ENCODE measurements at places on chromosomes 7 and 10. TPM values are rescaled to one million over a fixed set of nuclear protein-coding genes. Genes with fewer than 3 reads are reported as not detected.

CYP3A7 gene
- 0.36 TPM for total RNA-seq

MYL10 gene
- total RNA-seq: not detected

PRRT4 gene
- total RNA-seq: 8.0 TPM

GIMAP2 gene
- total RNA-seq: 2.4 TPM

CPA5 gene
- 0.16 TPM for total RNA-seq

- no peak for ATAC-seq
Measured at GRCh38 chr10:86969421-86970041, 1.2 kb downstream of the ADIRF start.

DNA sequence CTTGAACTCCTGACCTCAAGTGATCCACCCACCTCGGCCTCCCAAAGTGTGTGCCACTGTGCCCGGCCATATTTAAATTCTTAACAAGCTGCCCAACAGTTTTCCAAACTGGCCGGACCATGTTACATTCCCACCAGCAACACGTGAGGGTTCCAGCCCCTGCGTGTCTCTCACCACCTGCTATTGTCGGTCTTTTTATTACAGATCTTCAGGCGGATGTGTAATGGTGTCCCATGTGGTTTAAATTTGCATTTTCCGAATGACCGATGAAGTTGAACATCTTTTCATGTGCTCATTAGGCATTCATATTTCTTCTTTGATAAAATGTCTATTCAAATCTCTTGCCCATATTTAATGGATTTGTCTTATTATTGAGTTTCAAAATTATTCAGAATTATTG lies 11.5 kb downstream of the ELFN1 start:
- ATAC-seq: no peak

- ATAC-seq: no peak
Measured at GRCh38 chr10:86255405-86256251, 111.0 kb downstream of the GRID1 start.

DNA sequence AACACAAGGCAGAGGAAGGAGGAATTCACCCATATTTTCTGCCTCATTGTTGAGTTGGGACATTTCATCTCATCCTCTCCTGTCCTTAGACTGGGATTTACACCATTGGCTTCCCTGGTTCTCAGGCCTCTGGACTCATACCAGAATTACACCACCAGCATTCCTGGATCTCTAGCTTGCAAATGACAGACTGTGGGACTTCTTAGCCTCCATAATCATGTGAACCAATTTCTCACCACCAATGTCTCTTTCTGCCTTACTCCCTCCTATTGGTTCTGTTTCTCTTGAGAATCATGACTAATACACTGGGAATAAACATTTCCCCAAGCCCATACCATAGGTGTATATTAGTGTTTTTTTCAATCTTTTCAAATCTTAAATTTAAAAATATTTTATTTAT lies 2.9 kb upstream of the ZNF33A start:
- no peak for ATAC-seq

DNA sequence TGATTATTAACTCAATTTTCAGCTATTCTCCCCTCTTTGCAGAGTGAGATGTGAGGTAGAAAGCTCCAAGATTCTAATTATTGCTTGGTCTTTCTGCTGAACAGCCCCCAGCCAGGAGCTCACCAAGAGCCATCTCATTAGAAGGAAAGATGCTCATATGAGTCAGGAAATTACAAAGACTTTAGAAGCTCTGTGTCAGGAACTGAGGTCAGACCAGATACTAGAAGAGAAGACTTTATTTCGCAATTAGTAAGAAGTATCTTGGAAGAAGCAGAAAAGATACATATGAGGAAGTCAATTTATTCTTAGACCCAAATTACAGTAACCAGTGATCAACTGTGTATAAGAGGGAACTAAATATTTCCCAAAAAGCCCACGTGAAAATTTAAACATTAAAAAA lies 626.9 kb downstream of the ZWINT start:
- no peak for ATAC-seq

DNA sequence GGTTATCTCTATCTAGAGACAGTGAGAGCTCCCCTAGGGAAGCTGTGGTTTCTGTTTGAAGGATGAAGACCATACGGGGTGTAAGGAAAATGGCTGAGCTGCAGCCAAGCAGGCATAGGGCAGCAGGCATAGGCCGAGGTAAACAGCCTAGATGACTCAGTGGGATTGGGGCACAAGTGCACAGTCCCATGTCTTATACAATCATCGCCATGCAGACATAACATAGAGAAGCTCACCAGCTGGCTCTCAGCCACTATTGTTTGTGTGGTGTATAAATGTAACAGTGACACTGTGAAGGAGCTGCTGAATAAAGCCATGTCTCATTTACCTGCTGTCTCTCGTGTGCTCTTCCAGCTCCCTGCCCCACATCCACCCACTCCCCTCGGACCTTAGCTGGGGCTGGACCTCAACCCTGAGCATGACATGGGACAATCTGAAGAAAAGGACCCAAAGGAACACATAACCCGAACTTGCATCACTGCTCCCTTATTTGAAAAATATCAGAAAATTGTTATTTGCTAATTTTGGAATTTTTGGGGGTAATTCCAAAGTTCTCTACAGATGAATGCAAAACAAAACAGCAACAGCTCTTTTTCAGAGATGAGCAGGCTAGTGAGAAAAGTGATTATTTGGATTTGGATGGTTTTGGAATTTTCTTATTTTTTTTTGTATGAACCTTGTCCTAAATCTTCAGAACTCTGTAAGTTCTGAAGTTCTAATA lies 582.7 kb downstream of the REEP3 start:
- ATAC-seq: peak; percentile 21

GRCh38 chr7:91922857-91923256 lies 17.8 kb upstream of the AKAP9 start:
- ATAC-seq: no peak

DNA sequence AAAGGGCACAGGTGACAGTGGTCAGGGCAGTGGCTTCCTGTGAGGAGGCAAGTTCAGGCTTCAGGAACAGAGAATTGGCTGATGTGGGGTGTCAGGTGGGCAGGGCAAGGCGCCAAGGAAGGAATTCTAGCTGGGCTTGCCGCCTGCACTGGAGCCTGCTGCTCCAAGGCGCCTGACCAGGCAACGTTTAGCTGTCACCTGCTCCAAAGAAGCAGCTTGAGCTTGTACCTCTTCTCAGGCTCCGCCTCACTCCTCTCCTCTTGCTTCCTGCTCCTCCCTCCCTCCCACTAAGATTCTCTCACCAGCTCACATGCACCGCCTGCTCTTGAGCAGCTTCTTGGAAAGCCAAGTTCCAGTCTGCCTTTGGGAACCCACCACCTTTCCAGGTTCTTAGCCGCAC lies 187.4 kb upstream of the GRB10 start:
- ATAC-seq: no peak

DNA sequence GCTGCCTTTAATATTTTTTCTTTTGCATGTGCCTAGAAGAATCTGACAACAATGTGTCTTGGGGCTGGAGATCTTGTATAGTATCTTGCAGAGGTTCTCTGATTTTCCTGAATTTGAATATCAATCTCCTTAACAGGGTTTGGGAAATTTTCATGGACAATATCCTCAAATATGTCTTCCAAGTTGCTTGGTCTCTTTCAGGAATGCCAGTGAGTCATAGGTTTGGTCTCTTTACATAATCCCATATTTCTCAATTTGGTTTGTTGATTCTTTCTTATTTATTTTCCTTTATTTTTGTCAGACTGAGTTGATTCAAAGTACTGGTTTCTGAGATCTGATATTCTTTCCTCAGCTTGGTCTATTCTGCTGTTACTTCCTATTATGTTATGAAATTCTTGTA lies 208.7 kb upstream of the GLI3 start:
- no peak for ATAC-seq

DNA sequence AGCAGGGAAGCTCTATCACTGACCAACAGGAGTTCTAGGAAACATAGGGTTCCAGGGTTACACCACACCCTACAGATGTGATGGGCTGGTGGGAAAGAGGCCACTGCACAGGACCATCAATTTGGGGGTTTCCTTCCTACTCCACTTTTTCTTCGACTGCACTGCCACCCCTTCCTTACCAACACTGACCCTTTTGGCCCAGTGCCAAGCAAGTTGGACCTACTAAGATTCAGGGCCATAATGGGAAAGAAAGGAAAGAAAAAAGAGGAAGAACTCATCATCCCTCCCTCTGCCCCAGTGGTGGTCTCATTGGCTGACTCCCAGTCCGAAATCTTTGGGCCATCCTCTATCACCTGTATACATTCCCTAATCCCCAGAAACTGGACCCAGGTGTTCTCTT lies 6.1 kb upstream of the PLEKHS1 start:
- no peak for ATAC-seq

DNA sequence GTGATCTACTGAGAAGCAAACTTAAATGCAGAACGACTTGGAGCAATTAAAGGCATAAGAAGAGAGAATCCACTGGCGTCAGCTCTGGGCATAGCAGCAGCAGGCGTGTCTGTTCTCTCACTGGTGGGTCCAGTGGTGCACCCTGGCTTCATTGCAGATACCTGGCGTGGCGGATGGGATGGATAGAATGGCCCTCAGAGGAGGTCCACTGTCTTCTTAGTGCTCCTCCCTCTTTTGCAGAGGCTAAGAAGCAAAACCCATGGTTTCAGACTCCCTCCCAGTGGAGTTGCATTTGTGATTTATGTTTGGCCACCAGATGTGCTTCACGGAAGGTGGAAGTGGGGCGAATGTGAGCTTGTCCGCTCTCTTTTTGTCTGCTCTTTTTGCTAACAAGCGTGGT lies 28.4 kb upstream of the PRKAG2 start:
- no peak for ATAC-seq

DNA sequence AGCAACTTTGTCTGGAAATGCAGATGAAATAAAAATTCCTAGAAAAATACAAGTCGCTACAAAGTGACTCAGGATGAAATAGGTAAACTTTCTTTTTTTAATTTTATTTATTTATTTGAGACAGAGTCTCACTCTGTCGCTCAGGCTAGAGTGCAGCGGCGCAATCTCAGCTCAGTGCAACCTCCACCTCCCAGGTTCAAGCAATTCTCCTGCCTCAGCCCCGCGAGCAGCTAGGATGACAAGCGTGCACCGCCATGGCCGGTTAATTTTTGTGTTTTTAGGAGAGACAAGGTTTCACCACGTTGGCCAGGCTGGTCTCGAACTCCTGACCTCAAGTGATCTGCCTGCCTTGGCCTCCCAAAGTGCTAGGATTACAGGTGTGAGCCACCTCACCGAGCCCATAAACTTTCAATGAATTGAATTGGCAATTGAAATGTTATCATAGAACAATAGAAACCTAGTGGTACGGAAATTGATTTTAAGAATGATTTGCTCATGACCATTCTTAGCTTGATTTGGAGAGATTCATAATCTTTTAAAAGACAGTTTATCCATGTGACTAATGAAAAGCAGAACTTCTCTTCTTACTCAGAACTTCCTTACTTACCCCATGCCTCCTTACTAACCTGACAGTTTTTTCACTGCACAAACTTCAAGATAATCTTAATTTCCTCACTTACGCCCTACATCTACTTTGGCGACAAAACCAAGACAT lies 161.7 kb downstream of the FAM107B start:
- no peak for ATAC-seq

DNA sequence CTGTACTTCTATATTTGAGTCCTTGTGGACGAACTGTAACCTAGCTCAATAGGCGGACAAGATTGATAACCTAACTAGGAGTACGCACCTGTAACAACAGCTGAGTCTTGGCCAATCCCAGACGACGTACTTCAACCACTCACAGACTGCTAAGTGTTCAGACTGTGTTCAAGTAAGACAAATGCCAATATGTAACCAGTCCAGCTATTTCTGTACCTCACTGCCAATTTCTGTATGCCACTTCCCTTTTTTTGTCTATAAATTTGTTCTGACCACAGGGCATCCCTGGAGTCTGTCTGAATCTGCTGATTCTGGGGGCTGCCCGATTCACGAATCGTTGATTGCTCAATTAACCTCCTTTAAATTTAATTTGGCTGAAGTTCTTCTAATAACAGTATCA lies 32.2 kb downstream of the HACD1 start:
- ATAC-seq: no peak

GRCh38 chr7:132202541-132202940 lies 373.7 kb downstream of the PLXNA4 start:
- ATAC-seq: no peak

DNA sequence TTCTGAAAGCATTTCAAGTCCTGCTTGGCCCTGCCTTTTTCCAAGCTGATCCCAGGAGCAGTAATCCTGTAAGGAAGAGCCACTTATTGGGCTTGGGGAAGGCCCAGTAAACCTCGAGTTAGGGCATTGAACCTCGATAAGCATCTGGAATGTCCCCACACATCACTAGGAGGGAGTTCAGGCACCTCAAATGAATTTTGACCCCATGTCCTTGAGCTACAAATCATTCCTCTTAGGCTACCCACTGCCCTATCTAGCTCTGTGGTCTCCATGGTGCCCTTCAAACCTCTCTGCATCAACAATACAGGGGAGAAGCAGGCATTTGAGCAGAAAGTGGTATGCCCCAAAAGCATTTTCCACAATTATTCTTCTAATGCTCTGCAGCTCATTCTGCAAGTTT lies 33.7 kb downstream of the ZNF503 start:
- no peak for ATAC-seq

DNA sequence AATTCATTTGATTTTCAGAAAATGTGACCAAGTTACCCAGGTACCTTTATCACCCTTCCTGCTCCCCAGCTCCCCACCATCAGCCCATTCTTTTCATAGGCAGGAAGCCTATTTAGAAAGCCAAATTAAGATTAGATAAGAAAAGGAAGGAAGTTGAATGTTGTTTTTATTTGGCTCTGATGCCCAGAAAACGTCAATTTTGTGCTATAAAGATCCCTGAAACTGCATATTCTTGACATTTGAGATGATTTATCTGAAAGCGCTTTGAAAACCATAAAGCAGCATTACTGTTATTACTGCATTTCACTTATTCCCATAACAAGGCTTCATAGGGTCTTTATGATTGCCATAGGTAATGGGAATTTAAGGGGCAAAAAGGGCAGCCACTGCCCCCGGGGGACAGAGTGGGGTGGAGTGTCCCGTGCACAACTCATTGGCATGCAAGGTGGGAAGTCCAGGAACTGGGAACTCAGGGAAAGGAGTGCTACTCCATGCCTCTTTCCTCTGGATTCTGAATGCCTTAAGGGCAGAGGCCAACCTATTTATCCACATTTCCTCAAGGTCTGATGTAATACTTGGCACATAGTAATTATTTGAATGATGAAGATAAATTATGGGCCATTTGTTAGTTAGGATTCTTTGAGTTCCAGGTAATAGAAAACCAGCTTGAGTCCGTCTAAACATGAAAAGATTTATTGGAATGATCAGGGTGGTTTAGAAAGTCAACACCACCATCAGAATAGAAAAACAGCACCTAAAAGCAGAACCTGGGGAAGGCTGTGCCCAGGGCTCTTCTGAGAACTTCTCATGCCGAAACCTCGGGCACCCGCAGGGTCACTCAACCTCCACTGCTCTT lies 100.6 kb upstream of the ELMO1 start:
- no peak for ATAC-seq

GRCh38 chr7:43583424-43584194 lies 701 bp downstream of the STK17A start:
- peak; percentile 43 for ATAC-seq

GRCh38 chr7:82593780-82594179 lies 150.2 kb upstream of the CACNA2D1 start:
- no peak for ATAC-seq

DNA sequence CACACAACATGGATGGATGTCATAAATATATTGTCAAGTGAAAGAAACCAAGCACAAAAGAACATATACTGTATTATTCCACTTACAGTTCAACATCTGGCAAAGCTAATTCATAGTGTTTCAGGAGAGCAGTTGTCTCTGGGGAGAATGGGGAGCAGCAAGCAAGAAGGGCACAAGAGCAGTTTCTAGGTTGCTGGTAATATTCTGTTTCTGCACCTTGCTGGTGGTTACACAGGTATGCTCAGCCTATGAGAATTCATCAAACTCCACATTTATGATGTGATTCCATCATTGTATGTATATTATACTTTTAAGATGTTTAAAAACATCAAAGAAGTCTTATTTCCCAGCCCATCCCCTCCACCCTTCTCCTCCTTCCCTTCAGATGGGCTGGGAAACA lies 18.1 kb upstream of the PALS2 start:
- peak; percentile 21 for ATAC-seq

All from motor neuron (in vitro differentiated cells).